ENCODE measurements at places on chromosomes 5 and 9. TPM values are rescaled to one million over a fixed set of nuclear protein-coding genes. Genes with fewer than 3 reads are reported as not detected.

- no peak for DNase-seq
These were observed 391.3 kb downstream of the DIRAS2 start for GRCh38 chr9:90251316-90251715.

GRCh38 chr5:168827636-168828035, 248.5 kb upstream of the PANK3 start:
- DNase-seq, result no peak

DNA sequence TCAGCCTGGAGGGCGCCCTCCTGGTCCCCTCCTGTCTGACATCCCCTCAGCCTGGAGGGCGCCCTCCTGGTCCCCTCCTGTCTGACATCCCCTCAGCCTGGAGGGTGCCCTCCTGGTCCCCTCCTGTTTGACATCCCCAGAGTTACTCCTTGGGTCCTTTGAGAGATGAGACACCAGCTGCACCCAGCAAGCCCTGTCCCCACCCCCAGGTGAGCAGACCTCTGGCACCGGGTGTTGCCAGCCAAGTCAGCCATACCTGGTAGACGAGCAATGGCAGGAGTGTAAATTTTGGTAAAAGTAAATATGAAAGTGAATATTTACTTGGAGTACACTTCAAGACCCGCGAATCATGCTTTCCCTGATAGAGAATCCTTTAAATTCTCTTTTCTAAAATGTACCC, 25.4 kb downstream of the EXOC3 start:
- no peak for DNase-seq

DNA sequence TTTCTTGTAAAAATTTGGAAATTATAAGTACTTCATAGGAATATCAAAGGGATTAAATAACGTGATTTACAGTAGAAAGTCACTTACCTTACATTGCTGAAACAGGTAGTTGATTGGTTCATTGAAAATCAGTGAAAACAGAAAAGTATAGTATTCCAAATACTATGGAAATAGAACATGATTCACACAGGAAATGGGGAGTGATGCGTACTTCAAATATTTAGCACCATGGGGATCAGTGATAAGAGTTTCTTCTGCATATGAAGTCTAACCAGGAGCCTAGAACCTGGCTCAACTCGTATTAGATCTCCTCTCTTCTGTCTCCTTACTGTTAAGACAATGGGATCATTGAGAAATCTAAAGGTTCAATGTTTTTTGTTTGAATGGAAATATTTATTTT, 133.3 kb downstream of the FAM174A start:
- DNase-seq, result no peak

GNA14 gene
- 2.5 TPM for polyA plus RNA-seq

DNA sequence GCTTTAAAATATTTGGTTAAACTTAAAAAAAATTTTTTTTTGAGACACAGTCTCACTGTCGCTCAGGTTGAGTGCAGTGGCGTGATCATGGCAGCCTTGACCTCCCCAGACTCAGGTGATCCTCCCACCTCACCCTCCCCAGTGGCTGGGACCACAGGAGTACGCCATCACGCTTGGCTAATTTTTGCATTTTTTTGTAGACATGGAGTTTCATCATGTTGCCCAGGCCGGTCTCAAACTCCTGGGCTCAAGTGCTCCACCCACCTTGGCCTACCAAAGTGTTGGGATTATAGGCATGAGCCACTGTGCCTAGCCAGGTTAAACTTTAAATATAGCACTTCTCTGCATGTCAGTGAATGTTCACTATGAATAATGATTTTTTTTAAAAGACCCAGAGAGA, 224.5 kb upstream of the RFX3 start:
- DNase-seq, result no peak

DNA sequence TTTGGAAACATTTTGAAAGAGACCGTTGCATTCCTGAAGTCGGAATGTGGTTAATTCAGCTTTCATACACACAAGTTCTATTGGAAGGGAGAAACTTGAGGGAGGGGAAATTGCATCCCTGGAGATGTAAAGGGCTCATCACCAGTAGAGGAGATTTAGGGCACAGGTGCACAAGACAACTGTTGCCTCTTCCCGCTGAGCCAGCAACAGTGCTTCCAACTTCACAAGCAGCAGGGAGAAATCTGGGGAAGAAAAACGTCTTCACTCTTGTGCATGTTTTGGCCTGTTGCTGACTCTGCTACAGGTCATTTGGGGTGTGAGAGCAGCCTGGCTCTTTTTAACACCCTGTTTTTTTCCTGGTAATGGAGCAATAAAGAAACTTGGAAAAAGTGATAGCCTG, 277.9 kb downstream of the GAS1 start:
- no peak for DNase-seq

DNA sequence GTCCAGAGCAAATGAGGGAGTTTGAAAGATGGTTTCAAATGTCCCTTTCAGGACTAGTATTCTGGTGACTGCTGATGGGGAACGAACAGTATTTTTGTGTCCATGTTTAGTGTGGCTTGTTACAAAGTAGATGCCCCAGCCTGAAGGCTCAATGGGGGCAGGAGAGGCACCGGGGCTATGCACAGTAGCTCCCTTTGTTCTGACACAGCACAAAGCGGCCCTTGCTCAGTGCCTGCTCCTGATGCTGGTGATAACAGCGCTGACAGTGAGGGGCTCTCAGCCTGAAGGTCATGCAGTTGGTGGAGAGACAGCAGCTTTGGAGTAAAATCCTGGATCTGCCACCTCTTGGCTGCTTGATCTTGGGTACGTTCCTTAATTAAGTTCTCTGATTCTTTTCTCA, 188.9 kb downstream of the SLIT3 start:
- DNase-seq, result no peak
